ENCODE measurements at places on chromosomes 4 and X.

- DNase-seq = no peak
Observed at GRCh38 chrX:41001327-41001726, 83.9 kb upstream of the USP9X start.

DNA sequence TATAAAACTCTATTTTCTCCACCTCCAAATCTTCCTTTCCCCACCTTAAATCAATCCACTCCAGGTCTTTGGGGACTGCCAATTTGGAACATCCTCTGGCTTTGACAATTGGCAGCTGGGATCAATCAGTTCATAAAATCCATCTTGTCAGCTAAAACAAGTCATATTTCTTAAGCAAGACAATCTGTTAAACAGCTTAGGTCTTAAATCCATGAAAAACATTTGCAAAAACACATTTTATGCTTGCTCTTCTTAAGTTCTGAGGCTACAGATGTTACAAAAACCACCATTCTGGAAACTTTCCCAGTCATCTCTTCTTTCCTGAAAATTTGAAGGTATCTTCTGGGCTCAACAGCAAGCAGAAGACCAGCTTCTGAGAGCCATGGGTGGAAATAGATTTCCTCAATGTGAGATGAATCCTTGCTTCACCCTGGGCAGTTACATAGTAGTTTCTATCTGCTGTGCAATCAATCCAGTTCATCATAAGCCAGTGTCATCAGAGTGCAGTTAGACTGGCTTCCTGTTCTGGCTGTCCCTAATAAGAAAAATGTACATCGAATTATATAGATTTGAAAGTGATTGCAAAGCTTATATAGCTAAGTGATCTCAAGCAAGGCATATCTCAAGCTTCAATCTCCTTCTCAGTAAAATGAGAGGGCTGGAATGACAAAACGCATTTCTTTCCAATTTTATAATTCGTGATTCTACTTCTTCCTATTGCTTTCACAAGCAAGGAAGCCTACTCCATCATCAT is 402.7 kb upstream of the INTU start:
- no peak for DNase-seq

- DNase-seq = no peak
Observed at GRCh38 chr4:3476936-3477749, 14.0 kb downstream of the DOK7 start.

DNA sequence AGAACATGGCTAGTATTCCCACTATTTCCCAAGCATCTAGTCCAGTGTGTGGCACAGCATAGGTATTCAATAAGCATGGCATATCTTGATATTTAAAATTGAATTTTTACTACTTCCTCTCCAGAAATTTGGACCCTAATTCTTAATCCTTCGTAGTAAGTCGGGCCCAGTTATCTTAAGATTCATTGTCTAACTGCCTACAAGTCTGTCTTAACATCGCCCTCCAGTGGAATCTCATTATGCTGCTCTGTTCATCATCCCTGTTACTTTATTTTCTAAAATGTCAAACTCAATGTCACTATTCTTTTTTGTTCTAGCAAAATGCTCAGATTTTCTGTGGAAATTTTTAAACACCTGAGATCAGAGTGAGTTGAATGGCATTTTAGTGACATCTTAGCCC is 606.2 kb downstream of the KLHL13 start:
- DNase-seq = no peak

GRCh38 chr4:42296196-42296595 is 101.1 kb upstream of the SHISA3 start:
- no peak for DNase-seq

- no peak for DNase-seq
Observed at GRCh38 chr4:71550220-71551165, 211.7 kb downstream of the SLC4A4 start.

GRCh38 chrX:12363216-12363615 is 224.9 kb downstream of the FRMPD4 start:
- DNase-seq = no peak

- no peak for DNase-seq
Observed at GRCh38 chr4:181225616-181226261, 1017.5 kb upstream of the TENM3 start.

DNA sequence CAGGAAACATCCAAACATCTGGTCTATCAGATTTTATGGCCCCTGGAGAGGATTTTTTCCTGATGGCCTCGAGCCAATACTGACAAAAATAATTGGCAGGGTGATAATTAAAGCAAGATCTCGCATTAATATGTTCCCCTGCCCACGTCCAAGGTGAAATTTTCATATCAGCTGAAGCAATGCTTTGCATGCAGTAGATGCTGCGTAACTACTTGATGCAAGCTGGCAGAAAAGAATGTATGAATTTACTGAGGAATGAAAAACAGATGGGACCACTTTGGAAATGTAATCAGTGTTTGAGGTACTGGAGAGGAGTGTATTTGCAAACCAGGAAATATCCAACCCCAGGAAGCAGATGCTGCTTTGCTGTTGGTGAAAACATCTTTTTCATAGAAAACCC is 36.8 kb upstream of the REST start:
- DNase-seq = no peak

GRCh38 chr4:168152837-168153500 is 60.6 kb downstream of the ANXA10 start:
- DNase-seq = no peak

- no peak for DNase-seq
Observed at GRCh38 chr4:76013540-76013939, 6.2 kb upstream of the CXCL9 start.

DNA sequence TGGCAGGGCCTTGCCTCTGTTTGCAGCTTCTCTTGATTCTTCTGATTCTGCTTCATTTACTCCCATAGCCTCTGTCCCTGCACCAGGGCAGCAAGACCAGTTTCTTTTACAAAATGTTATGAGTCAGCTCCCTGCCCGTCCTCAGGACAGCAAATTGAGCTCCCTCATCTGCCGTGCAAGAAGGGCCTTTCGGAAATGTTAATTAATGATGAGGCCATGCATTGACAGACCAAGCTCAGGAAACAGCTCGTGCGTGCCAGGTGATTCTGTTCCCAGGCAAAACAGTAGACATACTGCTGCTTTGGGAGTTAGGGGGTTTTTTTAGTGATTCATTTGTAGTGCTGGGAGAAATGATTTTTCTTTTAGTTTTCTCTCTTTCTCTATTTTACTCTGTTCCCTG is 231.7 kb downstream of the FBXW7 start:
- no peak for DNase-seq

- DNase-seq = no peak
Observed at GRCh38 chr4:51885363-51885762, 42.4 kb downstream of the DCUN1D4 start.

GRCh38 chr4:147769386-147769785 is 37.5 kb downstream of the ARHGAP10 start:
- no peak for DNase-seq

DNA sequence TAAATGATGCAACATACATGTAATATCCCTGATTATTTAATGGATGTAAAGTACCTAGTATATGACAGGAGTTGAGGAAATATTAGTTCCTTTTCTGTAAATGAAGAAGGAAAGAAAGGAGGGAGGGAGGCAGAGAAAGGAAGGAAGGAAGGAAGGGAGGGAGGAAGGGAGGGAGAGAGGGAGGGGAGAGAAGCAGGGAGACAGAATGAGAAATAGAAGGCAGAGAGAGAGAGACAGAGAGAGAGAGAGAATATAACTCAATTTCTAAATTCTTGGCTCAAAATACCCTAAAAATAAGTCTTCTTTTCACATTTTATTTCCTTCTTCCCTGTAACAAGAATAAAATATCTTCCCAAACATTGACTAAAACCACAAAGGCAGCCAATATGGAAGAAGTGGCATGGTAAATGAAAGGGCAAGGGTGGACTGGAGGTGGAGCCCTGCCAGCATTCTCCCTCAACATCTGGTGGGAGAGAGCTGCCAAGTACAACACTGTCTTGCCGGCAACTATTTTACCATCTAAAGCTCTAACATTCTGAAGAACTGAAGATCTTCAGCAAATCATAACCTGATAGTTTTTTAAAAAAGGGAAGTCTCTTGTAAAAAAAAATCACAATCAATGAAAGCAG is 245.1 kb downstream of the PPP3CA start:
- DNase-seq = no peak

DNA sequence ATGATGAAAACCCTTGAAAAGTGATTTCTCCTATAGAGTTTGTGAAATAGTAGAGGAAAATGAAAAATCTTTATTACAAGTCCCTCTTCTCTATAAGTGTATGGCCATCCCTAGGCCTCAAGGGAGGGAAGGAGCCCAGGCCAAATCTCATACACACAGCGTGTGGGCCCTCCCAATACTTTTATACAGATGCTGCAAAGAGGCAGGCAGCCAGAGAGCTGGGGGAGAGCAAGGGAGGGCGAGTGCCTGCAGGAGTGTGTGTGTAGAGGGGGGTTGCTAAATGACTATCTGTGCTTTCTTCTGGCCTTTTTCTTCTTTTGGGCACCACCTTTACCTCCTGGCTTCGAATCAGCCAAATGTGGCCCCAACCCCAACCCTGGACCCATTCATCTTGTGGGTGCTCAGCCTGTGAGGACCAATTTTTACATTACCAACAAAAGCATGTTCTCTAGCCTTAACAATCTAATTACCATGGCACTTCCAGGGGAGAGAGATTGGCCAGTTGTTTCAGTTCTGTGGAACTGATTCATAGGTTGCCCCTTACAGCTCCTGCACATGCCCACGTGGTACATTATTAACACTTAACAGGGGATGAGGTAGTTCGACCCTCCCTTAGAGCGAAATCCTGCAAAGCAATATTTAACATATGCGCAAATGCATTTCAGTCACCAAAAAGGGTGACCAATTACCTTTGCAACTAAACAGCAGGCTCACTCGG is 2.0 kb downstream of the GPC3 start:
- no peak for DNase-seq

GRCh38 chr4:153781280-153781679 is 7.6 kb downstream of the SFRP2 start:
- DNase-seq = no peak

- DNase-seq = no peak
Observed at GRCh38 chr4:4875147-4875546, 15.7 kb downstream of the MSX1 start.

GRCh38 chrX:54891573-54891972 is 29.1 kb upstream of the TRO start:
- DNase-seq = peak; percentile 30

GRCh38 chrX:3226087-3226486 is 120.4 kb downstream of the MXRA5 start:
- DNase-seq = no peak

DNA sequence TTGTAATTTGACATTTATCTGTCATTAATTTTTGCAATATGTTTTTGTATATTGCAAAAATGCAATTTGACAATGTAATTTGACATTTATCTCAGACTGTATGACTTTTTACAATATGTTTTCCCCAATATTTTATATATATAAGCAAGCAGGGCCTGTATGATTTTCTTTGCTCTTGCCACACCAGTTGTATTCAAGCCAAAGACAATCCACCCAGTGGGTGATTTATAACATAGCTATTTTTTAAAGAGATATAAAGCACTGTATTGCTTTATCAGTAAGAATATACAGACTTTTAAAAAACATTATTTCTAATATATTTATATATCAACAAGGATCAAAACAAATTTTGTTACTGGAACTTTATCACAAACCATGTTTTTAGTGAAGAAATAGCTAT is 47.3 kb downstream of the SLIT2 start:
- DNase-seq = no peak

DNA sequence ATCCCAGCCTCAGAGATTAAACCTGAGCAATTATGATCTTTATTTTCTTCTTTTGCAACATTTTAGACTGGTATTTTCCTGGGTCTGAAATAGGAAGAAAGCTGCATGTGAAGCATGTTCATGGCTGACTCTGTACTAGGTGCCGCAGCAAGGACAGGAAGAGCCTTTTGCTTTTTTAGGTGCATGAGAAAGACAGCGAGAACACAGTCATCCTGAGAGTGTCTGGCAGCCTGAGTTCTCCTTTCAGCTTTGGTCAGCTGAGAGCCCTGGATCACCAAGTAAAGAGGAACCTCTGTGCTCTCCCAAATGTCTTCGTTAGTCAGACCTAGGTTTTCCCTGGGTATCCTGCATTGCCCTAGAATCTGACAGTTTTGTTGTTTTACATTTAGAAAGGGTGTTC is 29.8 kb downstream of the FAM149A start:
- peak; percentile 12 for DNase-seq

- no peak for DNase-seq
Observed at GRCh38 chrX:123570011-123570590, 162.8 kb downstream of the THOC2 start.

- DNase-seq = no peak
Observed at GRCh38 chrX:131054906-131055305, 3.2 kb upstream of the ARHGAP36 start.

GRCh38 chr4:15182600-15183220 is 180.4 kb downstream of the CPEB2 start:
- DNase-seq = peak; percentile 54

DNA sequence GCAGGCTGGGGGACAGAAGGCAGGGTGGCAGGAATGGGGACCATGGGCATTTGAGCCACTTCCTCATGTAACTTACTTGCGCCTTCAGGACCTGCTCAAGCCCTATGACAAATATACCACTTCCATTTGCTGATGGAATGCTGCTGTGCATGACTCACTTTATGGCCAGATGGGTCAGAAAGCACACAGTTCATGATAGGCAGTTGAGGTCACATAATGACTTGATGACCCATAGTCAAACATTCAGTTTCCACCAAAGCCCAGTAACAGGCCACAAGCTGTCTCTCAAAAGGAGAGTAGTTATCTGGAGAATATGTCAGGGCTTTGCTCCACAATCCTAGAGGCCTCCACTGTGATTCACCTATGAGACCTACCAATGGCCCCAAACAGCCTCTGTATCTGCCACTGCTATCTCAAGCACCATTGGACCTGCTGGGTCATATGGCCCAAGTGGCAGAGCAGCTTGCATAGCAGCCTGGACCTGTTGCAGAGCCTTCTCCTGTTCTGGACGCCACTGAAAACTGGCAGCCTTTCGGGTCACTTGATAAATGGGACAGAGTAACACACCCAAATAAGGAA is 5.3 kb upstream of the PAPSS1 start:
- no peak for DNase-seq

DNA sequence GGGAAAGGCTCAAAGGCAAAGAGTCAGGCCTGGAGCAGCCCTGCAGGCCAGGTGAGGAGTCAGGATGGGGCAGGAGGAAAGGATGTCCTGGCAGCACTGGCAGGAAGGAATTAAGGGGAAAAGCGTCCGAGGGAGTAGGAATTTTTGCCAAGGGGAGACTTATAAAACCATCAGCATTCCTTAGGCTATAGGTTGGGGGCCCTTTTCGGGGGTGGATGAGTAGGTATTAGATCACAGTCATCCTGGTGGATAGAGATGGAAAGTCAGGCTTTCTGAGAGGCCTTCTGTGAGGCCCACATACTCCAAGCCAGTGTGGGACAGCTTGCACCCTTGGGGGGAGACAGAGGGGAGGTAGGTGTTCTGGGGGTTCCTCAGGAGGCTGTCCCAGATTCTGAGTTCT is 12.3 kb downstream of the STARD8 start:
- DNase-seq = no peak

DNA sequence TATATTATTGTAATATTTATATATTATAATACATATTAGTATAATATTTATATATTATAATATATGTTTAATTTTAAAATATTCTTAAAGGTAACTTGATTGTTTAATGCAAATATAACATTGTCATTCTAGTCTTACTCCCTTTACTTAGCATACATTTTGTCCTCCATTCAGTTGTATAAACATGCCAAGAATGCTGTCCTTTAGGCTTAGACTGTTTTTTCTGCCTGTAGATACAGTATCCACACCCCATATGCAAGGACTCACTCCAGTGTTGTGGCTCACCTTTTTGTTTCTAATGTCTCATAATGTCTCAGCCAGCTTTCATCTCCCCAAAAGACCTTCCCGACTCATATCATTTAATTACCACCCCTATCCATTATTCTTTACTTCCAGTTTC is 2110.0 kb downstream of the PCDH7 start:
- no peak for DNase-seq

- no peak for DNase-seq
Observed at GRCh38 chr4:101835121-101835904, 44.8 kb downstream of the BANK1 start.

All from activated CD4-positive, alpha-beta T cell treated with anti-CD3 and anti-CD28 coated beads for 48 hours (primary cell).